Stimulated activated CD4-positive, alpha-beta T cell treated with anti-CD3 and anti-CD28 coated beads, Interleukin-15, amount 100 ng/mL, for 48 hours (primary cell): ENCODE measurements at places on chromosomes 5 and 9.

DNA sequence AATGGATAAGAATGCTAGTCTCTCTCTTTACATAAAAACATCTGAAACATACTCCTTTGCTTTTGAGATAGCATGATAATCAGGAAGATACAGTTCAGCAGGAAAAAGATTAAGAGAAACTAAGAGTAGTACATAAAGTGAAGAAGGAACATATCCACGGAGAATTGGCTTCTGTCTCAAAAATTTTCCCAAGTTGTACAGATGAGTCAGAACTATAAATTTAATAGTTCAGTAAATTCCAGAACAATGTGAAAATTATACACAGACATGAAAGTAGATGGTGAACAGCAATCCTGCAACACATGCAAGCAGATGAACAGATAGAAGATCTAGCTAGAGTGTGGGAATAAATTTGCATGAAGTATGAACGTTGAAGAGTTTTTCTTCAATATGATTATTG lies 691.4 kb upstream of the RIOK2 start:
- DNase-seq: no peak

DNA sequence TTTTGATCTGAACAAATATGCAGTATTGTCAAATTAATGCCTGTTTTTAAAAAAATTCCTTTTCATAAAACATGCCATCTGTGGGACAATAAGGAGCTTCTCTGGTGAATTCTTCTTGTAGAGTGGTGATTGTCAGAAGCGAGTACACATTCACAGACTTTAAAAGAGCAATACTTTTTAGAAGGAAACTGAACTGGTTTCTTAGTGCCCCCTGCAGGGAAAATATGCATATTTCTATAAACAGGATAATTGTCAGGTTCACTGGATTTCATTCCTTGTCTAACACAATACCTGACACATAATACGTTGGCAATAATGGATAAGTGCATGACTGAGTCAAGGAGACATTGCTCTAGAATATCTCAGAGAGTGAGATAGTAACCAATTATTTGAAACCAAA lies 133.7 kb downstream of the KIF4B start:
- no peak for DNase-seq

GRCh38 chr9:111661802-111662521 lies 557 bp downstream of the GNG10 start:
- DNase-seq: peak; percentile 8

DNA sequence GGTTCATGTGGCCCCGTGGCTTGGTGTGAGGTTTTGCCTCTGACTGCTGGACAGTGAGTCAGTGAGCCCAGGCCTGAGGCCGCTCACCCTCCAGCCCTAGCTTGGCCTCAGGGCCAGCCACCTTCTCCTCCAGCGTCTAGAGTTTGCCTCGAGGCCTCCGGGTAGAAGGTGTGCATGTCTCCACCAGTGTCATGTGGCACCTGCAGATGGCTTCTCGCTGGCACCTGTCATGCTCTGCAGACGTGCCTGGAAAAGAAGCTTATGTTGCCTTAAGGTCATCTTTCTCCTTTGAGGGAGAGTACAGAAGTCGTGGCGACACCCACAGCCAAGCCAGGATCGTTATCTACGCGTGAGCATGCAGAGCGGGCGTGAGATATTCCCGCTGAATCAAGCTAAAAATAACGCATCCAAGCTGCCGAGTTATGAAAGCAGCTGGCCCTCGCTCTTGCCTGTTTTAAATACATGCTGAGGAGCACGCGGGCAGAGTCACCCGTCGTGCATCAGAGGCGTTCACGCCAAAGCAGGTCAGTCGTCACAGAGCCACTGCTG lies 79.7 kb upstream of the FCN2 start:
- no peak for DNase-seq
